Nasal cavity respiratory epithelium epithelial cell of viscerocranial mucosa (primary cell): ENCODE measurements at places on chromosomes 2 and 18. TPM values are rescaled to one million over a fixed set of nuclear protein-coding genes. Genes with fewer than 3 reads are reported as not detected.

Gene CD28
- total RNA-seq = not detected in 2 replicates

Gene PLEK
- total RNA-seq = not detected in 2 replicates

Gene TEKT4
- not detected in 2 replicates for total RNA-seq

Gene CKAP2L
- 0.07 and 0.34 TPM in 2 replicates for total RNA-seq

Gene ICA1L
- 1.4 and 2.1 TPM in 2 replicates for total RNA-seq

Gene MIB1
- 74.5 and 94.5 TPM in 2 replicates for total RNA-seq

Gene RND3
- 354 and 1,220 TPM in 2 replicates for total RNA-seq

Gene STEAP3
- 8.9 and 68.3 TPM in 2 replicates for total RNA-seq

Gene M1AP
- total RNA-seq = 2.1 and 2.8 TPM in 2 replicates

Gene TCF23
- total RNA-seq = under 0.01 TPM in 1 of 2 replicates, not detected in the other

Gene B3GNT7
- total RNA-seq = under 0.01 and 1.3 TPM in 2 replicates

Gene KIAA2012
- not detected in 2 replicates for total RNA-seq

Gene MORN2
- 6.2 and 7.9 TPM in 2 replicates for total RNA-seq

Gene DGKD
- total RNA-seq = 13.8 and 15.0 TPM in 2 replicates

Gene COL6A3
- total RNA-seq = under 0.01 and 0.43 TPM in 2 replicates

Gene CENPA
- total RNA-seq = under 0.01 and 0.07 TPM in 2 replicates

Gene ZNF512
- total RNA-seq = 3.8 and 11.0 TPM in 2 replicates

Gene SRD5A2
- under 0.01 and 0.07 TPM in 2 replicates for total RNA-seq

Gene RESP18
- not detected in 2 replicates for total RNA-seq

Gene CPS1
- total RNA-seq = 16.1 and 27.0 TPM in 2 replicates

Gene PPP1R1C
- 0.68 and 1.2 TPM in 2 replicates for total RNA-seq

Gene MAP2
- 13.2 and 19.1 TPM in 2 replicates for total RNA-seq

Gene AMER3
- total RNA-seq = not detected in 2 replicates

Gene VWC2L
- 0.07 TPM in 1 of 2 replicates, not detected in the other for total RNA-seq

Gene ITGA4
- total RNA-seq = under 0.01 and 1.00 TPM in 2 replicates

Gene MROH2A
- total RNA-seq = not detected in 2 replicates

Gene PDE1A
- total RNA-seq = 0.21 and 0.34 TPM in 2 replicates

Gene BAZ2B
- total RNA-seq = 60.8 and 83.6 TPM in 2 replicates

Gene ZRANB3
- 5.5 and 6.8 TPM in 2 replicates for total RNA-seq

Gene IL36B
- under 0.01 TPM in 1 of 2 replicates, not detected in the other for total RNA-seq

Gene AKAIN1
- total RNA-seq = not detected in 2 replicates

Gene LIMS2
- 0.21 TPM in 1 of 2 replicates, not detected in the other for total RNA-seq

Gene ATP6V1B1
- total RNA-seq = 0.21 and 0.34 TPM in 2 replicates

Gene SP140L
- 2.1 and 10.3 TPM in 2 replicates for total RNA-seq

Gene GYPC
- total RNA-seq = under 0.01 and 2.8 TPM in 2 replicates

Gene POMC
- total RNA-seq = 0.07 TPM in 1 of 2 replicates, not detected in the other

Gene RASGRP3
- total RNA-seq = under 0.01 and 0.50 TPM in 2 replicates

Gene CCT7
- 263 and 284 TPM in 2 replicates for total RNA-seq

Gene SOX11
- under 0.01 and 0.07 TPM in 2 replicates for total RNA-seq

Gene ZSWIM2
- not detected in 2 replicates for total RNA-seq

Gene ERICH2
- 1.7 and 2.9 TPM in 2 replicates for total RNA-seq

Gene B4GALT6
- total RNA-seq = 3.8 and 5.6 TPM in 2 replicates

Gene UGT1A4
- total RNA-seq = under 0.01 and 1.8 TPM in 2 replicates

Gene RGPD3
- 0.34 and 0.43 TPM in 2 replicates for total RNA-seq

Gene ABCG8
- not detected in 2 replicates for total RNA-seq

Gene CRYGD
- total RNA-seq = not detected in 2 replicates

Gene LCT
- 0.07 TPM in 1 of 2 replicates, not detected in the other for total RNA-seq

Gene TMEM247
- not detected in 2 replicates for total RNA-seq

Gene FKBP7
- 0.68 and 4.0 TPM in 2 replicates for total RNA-seq

Gene MYCN
- total RNA-seq = not detected in 2 replicates

Gene MPP4
- total RNA-seq = under 0.01 and 0.07 TPM in 2 replicates

Gene ZNF516
- total RNA-seq = 22.9 and 49.8 TPM in 2 replicates

Gene CCDC178
- 0.34 and 0.43 TPM in 2 replicates for total RNA-seq

Gene SLC40A1
- 1.4 and 5.0 TPM in 2 replicates for total RNA-seq

Gene ITPRIPL1
- total RNA-seq = 1.4 and 2.3 TPM in 2 replicates

Gene CXCR4
- not detected in 2 replicates for total RNA-seq

Gene RAMP1
- total RNA-seq = 0.34 and 3.9 TPM in 2 replicates
